ENCODE measurements at places on chromosomes 11 and 22.

DNA sequence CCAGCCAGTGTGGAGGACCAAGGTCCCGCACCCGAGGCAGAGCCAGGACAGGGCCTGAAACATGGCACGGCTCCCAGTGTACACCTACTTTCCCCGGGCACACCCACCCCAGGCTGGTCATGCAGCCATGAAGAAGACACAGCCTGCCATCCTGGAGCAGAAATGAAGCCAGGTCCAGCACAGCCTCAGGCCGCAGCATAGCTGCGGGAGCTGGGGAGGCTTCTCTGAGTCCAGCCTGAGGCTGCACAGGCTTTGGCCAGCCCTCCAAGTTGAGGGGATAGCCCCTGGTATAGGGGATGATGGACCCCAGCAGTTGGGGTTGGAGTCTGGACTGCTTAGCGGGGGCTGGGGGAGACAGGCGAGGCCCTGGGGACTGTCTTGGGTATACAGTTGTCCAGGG, 2.9 kb upstream of the HDAC10 start:
- DNase-seq: no peak

DNA sequence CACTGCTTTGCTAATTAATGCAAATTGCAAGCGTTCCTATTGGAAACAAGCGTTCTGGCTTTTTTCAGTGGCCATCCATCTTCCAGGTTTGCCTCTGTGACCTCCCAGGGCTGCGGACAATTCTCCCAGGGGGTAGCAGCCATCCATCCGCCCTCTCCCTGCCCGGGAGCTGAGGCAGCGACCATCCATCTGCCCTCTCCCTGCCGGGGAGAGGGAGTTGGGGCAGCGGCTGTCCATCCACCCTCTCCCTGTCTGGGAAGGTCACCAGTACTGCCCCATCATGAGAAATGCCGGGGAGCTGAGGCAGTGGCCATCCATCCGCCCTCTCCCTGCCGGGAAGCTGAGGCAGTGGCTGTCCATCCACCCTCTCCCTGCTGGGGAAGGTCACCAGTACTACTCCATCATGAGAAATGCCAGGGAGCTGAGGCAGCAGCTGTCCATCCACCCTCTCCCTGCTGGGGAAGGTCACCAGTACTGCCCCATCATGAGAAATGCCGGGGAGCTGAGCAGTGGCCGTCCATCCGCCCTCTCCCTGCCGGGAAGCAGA, 394.7 kb downstream of the BRD1 start:
- DNase-seq: peak; percentile 22

- no peak for DNase-seq
Observed at GRCh38 chr11:64097468-64098317, 62.0 kb downstream of the FLRT1 start.

GRCh38 chr11:79013509-79013908, 427.3 kb downstream of the TENM4 start:
- no peak for DNase-seq

- no peak for DNase-seq
Observed at GRCh38 chr11:123611698-123612097, 42.7 kb downstream of the SCN3B start.

DNA sequence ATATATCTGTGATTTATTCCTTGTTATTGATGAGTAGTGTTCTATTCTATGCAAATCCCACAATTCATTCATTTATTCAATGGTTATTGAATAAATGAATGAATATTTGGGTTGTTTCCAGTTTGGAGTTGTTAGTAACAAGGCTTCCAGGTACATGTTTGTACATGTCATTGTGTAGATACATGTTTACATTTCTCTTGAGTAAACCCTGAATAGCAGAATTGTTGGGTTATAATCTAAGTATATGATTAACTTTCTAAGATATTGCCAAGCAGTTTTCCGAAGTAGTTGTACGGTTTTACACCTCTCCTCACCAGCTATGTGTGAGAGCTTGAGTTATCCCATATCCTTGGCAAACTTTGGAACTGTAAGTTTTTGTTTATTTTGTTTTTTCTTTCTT, 18.5 kb upstream of the OR8G1 start:
- DNase-seq: no peak
